Stimulated activated CD8-positive, alpha-beta memory T cell treated with anti-CD3 and anti-CD28 coated beads, Interleukin-12 subunit alpha, Interleukin-12 subunit beta, amount 100 ng/mL, for 1 hour (primary cell): ENCODE measurements at places on chromosomes 7 and 10.

- DNase-seq, result peak; percentile 61
Measured at GRCh38 chr7:130063036-130063435, 7.3 kb upstream of the KLHDC10 start.

DNA sequence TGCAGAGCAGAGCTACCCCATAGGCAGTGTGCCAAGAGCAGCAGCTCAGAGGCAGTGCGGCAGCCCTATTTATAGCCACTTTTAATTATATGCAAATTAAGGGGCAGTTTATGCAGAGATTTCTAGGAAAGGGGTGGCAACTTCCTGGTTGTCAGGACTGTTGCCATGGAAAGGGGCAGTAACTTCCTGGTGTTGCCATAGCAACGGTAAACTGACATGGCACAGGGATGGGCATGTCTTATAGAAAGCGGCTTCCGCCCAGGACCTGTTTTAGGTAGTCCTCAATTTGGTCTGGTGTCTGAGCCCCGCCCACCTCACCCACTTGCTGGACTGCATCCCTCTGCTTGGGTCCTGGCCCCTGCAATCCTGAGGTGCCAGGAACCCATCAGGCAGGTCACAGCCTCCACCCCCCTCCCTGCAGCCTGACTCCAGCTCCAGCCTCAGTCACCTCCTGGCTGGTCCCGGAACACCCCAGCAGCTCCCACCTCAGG, 115.8 kb downstream of the TMEM130 start:
- DNase-seq, result no peak

GRCh38 chr10:103510046-103510685, 16.7 kb downstream of the NEURL1 start:
- no peak for DNase-seq

GRCh38 chr7:133545618-133546017, 292.7 kb downstream of the EXOC4 start:
- DNase-seq, result no peak

GRCh38 chr7:83684928-83685327, 36.0 kb upstream of the SEMA3E start:
- no peak for DNase-seq

DNA sequence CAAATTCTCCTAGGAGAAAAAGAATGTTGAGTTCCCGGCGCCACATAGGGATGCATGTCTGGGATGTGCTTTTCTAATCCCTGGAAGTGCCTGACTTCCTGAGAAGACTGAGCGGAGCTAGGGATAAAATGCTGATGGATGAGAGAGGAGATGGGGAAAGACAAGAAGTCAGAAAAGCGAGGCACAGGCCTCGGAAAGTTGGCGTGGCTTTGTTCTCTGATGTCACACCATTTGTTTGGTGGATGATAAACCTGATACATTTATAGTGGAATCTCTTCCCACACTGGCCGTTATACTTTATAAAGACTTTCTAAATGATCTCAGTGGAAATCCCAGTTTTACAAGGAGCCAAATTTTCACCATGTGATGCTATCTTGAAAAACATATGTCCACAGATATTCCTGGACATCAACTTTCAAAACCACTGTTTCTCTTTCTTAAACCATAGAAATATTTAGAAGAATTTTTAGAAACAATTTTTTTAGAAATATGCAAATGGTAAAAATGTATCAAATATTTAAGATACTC, 188.8 kb upstream of the SVIL start:
- no peak for DNase-seq

DNA sequence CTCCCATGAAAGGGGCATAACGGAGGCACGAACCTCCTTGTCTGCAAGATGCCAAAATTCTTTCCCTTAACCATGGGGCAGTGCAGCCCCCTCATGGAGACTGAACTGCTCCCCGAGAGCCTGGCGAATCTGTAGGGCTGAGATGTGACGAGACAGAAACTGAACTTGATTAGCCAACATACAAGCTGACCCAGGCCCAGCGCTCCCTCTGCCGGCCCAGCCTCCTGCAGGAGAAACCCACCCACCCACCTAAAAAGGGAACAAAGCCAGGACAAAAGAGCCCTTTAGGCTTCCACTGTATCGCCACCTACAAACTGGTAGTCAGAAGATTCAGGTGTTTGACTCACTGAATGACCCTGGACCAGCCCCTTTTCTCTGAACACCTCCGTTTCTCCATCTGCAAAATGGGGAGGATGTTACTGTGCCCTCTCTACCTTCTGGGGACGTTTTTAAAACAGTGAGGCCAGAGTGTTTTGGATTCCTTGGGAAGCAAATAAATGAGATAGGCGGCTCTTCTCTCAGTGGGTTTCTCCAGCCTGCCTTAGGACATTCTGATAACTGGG, 58.4 kb downstream of the C10orf105 start:
- no peak for DNase-seq

- no peak for DNase-seq
Measured at GRCh38 chr7:113013761-113014449, 72.7 kb downstream of the GPR85 start.

GRCh38 chr10:21894648-21895342, 108.7 kb downstream of the DNAJC1 start:
- DNase-seq, result no peak

DNA sequence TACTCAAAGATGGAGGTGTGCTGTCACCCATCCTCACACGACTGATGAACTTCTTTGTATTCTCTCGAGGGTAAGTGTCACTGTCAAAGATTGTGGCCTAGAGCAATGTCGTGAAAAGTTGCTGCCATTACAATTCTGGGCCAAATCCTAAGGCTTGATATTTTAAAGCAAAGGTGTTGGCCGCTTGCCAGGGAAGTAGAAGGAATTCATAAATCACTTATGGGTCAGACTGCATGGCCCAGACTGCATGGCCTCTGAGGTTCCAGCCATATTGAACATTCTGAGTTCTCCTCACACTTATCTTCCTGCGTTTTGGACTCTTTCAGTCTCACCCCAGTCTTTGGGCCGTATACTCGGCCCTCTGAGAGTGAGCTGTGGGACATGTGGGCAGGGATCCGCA, 8.6 kb downstream of the MEST start:
- no peak for DNase-seq

GRCh38 chr7:137976696-137977095, 25.2 kb downstream of the CREB3L2 start:
- DNase-seq, result no peak

DNA sequence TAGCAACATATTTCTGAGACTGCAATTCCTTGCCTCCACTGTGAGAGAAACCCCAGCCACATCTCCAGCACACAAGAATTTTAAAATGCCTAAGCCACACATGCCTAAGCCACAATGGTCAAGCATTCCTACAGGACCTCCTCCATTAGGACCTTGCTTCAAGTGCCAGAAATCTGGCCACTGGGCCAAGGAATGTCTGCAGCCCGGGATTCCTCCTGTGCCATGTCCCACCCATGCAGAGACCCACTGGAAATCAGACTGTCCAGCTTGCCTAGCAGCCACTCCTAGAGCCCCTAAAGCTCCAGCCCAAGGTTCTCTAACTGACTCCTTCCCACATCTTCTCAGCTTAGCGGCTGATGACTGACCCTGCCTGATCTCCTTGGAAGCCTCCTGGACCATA, 117.5 kb downstream of the AHR start:
- DNase-seq, result no peak

GRCh38 chr7:51046482-51046881, 263.8 kb upstream of the GRB10 start:
- no peak for DNase-seq

DNA sequence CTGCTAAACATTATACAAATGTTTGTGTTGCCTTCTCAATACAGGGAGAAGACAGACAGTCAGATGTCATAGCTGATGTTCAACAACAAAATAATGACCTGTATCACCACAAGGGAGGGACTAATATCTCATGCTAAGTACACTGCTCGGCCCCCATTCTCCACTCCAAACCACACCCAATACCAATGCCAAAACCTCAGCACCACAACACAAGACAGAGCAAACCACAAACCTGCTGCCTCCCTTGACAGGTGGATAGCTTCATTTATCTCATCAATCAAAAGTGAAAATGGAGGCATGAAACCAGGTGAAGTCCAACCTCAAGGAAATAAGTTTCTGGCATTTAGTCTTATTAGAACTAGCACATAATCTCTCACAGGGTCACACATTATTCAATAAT, 109.5 kb downstream of the PARD3 start:
- DNase-seq, result no peak

GRCh38 chr7:70695795-70696083, 436.2 kb upstream of the GALNT17 start:
- DNase-seq, result no peak

DNA sequence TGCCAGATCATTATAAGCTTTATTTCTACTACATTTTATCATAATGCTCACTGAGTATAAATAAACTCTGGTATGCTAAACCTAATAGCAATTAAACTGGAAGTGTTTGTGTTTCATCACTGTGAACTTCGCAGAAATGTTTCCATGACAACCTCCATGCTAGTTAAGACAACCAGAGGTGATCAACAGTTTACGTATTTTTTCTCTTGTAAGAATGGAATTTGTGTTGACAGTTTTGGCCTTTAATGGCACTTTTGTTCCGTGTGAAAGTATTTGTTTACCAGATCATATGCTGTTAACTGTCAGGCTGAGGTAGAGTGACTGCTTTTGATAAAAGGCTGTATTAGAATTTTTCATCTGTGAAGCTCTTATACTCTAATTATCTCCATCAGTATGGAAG, 212.1 kb upstream of the PPP1R3A start:
- DNase-seq, result no peak

DNA sequence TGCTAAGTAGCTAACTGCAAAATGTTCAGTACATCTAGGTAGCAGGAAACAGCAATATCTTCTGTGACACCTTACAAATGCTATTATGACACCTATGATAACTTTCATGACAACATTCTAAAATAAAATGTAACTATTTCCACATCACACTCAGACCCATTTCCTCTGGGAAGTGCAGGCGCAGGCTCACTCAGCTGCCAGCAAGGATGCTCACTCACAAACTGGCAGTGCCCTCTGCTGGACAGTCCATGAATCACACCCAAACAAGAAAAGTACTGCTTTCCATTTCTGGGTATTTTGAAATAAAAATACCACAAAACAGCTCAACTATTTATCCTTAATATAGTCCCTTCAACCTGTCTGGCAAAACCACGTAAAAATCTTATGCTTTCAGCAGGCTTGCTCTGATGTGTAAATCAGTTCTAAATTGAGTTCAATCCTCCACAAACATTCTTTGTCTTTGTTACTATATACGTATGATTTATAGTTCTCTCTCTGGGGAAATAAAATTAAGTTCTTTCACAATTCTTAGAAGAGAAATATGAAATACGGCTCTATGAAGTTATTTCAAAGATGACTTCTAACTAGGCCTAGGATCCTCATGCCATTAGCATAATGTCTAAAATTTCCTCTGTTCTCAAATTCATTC, 176.6 kb downstream of the PARD3 start:
- DNase-seq, result peak; percentile 43

DNA sequence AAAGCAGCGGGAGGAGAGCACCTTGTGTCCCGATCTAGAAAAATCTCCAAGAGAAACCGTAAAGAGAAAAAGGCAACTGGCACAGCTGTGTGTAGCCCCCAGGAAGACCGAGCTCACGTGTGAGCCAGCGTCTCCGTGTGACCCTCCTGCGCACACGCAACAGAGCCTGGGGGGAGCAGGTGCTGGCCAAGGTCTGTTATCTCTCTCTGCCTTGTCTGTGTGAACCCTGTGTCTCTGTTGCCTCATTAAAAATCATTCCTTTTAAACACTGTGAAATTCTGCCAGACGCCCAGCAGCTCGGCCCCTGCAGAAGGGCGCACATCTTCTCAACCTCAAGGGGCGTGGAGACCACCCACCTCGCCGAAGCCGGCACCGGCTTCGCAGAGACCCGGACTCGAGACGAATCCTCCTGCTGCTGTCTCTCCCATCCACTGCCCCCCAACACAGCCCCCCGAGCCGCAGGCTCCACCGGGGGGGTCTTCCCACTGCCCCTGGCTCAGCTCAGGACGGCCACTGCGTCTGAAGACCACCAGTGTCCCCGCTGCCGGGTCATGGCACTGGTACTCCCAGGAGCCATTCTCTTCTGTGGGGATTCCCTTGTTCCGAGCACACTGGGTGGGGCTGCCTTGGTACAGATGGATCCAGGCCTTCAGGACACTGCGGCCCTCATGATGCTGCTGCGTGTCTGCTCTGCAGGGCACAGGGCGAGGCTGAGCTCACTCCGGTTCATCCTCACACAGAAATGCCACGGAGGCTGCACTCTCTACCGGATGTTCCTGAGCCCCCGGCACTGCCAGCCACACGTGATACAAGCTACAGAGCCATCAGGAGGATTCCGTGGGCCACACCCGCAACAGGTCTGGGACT, 94.3 kb upstream of the DNAAF5 start:
- DNase-seq, result no peak
